CD8-positive, alpha-beta memory T cell (primary cell): ENCODE measurements at places on chromosomes 2 and 18. TPM values are rescaled to one million over a fixed set of nuclear protein-coding genes. Genes with fewer than 3 reads are reported as not detected.

Gene MSTN
- total RNA-seq: not detected

Gene BOD1L2
- not detected for total RNA-seq

Gene POTEJ
- total RNA-seq: not detected

Gene STAT4
- 54.7 TPM for total RNA-seq

Gene LOXHD1
- total RNA-seq: not detected

DNA sequence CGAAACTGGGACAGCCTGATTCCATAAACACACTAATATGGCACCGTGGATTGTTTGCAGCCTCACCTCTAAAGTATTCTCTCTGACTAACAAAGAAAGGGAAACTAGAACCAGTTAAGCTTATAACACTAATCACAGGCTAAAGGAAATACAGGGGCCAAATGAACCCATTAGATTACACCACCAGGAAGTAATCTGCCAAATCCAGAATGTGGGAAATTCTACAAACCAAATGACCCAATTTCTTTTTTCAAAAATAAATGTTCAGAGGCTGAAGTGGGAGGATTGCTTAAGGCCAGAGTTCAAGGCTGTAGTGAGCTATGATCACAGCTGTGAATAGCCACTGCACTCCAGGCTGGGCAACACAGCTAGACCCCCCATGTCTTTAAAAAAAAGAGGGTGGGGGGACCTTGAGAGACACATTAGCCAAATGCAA is 1.5 kb upstream of the MPPE1 start:
- no peaks in the 10 kb centered on the region for H3K36me3 ChIP-seq
- no peaks in the 10 kb centered on the region for H3K27me3 ChIP-seq
- peak overlapping the region; percentile 82 for H3K4me3 ChIP-seq
- peaks cover 18% of the 10 kb centered on the region for H3K4me1 ChIP-seq
- DNase-seq: no peak

GRCh38 chr2:214865400-214865799 is 55.9 kb upstream of the BARD1 start:
- no peak for DNase-seq
- no peaks in the 10 kb centered on the region for H3K4me1 ChIP-seq

GRCh38 chr18:56959120-56959519 is 187.8 kb upstream of the BOD1L2 start:
- no peak overlapping the region for H3K4me3 ChIP-seq
- H3K36me3 ChIP-seq: no peaks in the 10 kb centered on the region
- no peaks in the 10 kb centered on the region for H3K4me1 ChIP-seq
- H3K27ac ChIP-seq: no peak overlapping the region
- no peak for DNase-seq
- H3K27me3 ChIP-seq: no peaks in the 10 kb centered on the region

- peaks cover 5% of the 10 kb centered on the region for H3K4me1 ChIP-seq
- peaks cover 17% of the 10 kb centered on the region for H3K36me3 ChIP-seq
- H3K27ac ChIP-seq: peak overlapping the region; percentile 84
- no peaks in the 10 kb centered on the region for H3K27me3 ChIP-seq
- peak overlapping the region; percentile 93 for H3K4me3 ChIP-seq
Observed at GRCh38 chr2:157440404-157441071, 3.4 kb downstream of the CYTIP start.

DNA sequence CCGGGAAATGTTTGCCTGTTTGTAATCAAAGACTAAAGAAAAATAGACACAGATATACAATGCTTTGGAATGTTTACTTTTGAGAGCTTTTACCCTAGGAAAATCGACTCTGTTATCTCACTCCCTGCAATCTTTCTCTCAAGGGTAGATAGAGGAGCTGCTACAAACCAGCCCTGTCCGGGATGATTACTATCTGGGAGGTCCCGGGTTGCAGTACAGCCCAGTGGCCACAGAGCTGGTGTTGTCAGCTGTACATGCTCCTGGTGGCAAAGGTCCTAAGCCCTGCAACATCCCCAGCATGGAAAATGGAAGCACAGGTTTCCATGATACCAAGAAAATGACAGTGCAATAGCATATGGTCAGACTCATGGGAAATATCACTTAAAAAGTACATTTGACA is 570.5 kb upstream of the SOX11 start:
- H3K4me1 ChIP-seq: no peaks in the 10 kb centered on the region
- no peaks in the 10 kb centered on the region for H3K27me3 ChIP-seq
- no peak overlapping the region for H3K27ac ChIP-seq
- DNase-seq: no peak
- no peak overlapping the region for H3K4me3 ChIP-seq

DNA sequence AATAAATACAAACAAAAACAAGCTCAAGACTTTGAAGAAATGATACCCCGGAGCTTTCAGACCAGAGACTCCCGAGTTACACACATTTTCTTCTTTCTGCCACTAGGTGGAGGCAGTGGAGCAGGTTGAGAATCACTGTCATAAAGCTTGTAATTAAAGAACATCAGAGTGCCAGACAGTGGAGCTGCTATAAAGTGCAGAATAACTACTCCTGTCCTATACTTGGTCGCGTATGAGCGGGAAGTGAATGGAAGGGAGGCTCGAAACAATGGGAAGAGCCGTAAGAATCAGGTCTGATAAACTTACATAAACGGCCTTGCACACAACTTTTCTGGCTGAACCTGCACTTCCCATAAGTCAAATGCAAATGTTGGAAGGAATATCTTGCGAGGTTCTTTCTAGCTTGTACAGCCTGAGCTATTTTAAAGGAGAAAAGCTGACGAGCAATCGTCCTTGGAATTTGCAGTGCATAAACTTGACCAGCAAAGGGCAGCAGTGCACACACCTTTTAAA is 189.0 kb downstream of the RPIA start:
- H3K4me3 ChIP-seq: no peak overlapping the region
- DNase-seq: peak; percentile 32
- no peaks in the 10 kb centered on the region for H3K4me1 ChIP-seq
- no peaks in the 10 kb centered on the region for H3K36me3 ChIP-seq
- H3K27ac ChIP-seq: no peak overlapping the region

- no peak overlapping the region for H3K27ac ChIP-seq
- no peak overlapping the region for H3K4me3 ChIP-seq
- H3K4me1 ChIP-seq: no peaks in the 10 kb centered on the region
- no peak for DNase-seq
- H3K27me3 ChIP-seq: no peaks in the 10 kb centered on the region
Observed at GRCh38 chr18:286515-287310, 18.9 kb upstream of the THOC1 start.

GRCh38 chr2:177543007-177543760 is 150.6 kb downstream of the AGPS start:
- no peaks in the 10 kb centered on the region for H3K4me1 ChIP-seq
- no peak for DNase-seq
- H3K27ac ChIP-seq: no peak overlapping the region
- no peak overlapping the region for H3K4me3 ChIP-seq
- no peaks in the 10 kb centered on the region for H3K36me3 ChIP-seq

GRCh38 chr2:72972352-72973136 is 55.2 kb downstream of the EMX1 start:
- H3K4me3 ChIP-seq: no peak overlapping the region
- no peaks in the 10 kb centered on the region for H3K27me3 ChIP-seq
- no peaks in the 10 kb centered on the region for H3K4me1 ChIP-seq
- H3K27ac ChIP-seq: no peak overlapping the region
- no peaks in the 10 kb centered on the region for H3K36me3 ChIP-seq

DNA sequence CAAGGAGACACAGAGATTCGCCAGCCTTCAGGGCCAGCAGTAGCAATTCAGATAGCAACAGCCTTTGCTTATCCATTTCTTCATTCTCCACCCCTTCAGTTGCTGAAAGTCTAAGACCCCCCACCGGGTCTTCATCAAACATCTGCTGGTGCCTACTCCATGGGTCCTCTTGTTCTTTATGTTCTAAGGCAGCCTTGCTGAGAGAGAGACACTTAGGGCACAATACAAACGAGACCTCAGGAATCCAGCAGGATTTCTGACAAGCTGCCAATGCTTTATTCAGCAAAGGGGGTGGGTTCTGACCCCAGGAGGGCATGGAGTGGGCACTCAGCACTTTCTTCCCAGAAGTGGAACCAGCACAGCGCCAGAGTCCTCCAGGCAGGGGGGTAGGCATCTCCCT is 36.2 kb upstream of the CNGA3 start:
- peaks cover 6% of the 10 kb centered on the region for H3K27me3 ChIP-seq
- H3K36me3 ChIP-seq: no peaks in the 10 kb centered on the region
- H3K27ac ChIP-seq: no peak overlapping the region
- no peaks in the 10 kb centered on the region for H3K4me1 ChIP-seq

- no peak overlapping the region for H3K4me3 ChIP-seq
- no peaks in the 10 kb centered on the region for H3K36me3 ChIP-seq
- no peak overlapping the region for H3K27ac ChIP-seq
- H3K27me3 ChIP-seq: peaks cover 13% of the 10 kb centered on the region
- H3K4me1 ChIP-seq: no peaks in the 10 kb centered on the region
Observed at GRCh38 chr2:98341241-98341640, 5.0 kb upstream of the CNGA3 start.

- peak within 1 kb of the TSS; percentile 93 for H3K4me3 ChIP-seq
- H3K27ac ChIP-seq: peak within 1 kb of the TSS; percentile 69
- peaks cover 5% of the 10 kb centered on the region for H3K36me3 ChIP-seq
- no peaks in the 10 kb centered on the region for H3K27me3 ChIP-seq
- DNase-seq: peak; percentile 37
- H3K4me1 ChIP-seq: peaks cover 33% of the 10 kb centered on the region
Observed at GRCh38 chr2:96325041-96325883, at the start of gene ITPRIPL1. Gene ITPRIPL1, plus strand, starts transcription at chr2:96325317. Its CDS starts 523 bp downstream, at chr2:96325840.

DNA sequence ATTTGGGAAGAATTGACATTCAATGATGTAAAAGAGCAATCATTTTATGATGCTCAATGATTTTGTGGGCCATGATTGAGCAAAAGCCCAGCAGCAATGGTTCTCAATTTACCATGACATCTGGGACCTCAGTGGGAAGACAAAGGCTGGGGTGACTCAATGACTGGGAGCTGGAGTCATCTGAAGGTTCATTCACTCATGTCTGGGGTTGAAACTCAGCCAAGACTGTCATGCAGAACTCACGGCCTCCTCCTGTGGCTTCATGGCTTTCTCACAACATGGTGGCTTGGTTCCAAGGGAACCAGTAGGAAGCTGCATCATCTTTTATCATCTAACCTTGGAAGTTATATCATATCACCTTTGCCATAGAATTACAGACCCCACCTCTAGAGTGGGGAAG is 45.1 kb upstream of the CD226 start:
- H3K4me3 ChIP-seq: no peak overlapping the region
- no peaks in the 10 kb centered on the region for H3K36me3 ChIP-seq
- H3K4me1 ChIP-seq: no peaks in the 10 kb centered on the region
- H3K27me3 ChIP-seq: no peaks in the 10 kb centered on the region
- H3K27ac ChIP-seq: no peak overlapping the region

GRCh38 chr18:63022429-63023022 is 297.0 kb downstream of the BCL2 start:
- H3K4me1 ChIP-seq: no peaks in the 10 kb centered on the region
- no peak overlapping the region for H3K27ac ChIP-seq
- no peak for DNase-seq
- no peak overlapping the region for H3K4me3 ChIP-seq
